CD4-positive, alpha-beta T cell treated with Interleukin-15 for 4 hours (primary cell): ENCODE measurements at places on chromosomes 2 and 18.

DNA sequence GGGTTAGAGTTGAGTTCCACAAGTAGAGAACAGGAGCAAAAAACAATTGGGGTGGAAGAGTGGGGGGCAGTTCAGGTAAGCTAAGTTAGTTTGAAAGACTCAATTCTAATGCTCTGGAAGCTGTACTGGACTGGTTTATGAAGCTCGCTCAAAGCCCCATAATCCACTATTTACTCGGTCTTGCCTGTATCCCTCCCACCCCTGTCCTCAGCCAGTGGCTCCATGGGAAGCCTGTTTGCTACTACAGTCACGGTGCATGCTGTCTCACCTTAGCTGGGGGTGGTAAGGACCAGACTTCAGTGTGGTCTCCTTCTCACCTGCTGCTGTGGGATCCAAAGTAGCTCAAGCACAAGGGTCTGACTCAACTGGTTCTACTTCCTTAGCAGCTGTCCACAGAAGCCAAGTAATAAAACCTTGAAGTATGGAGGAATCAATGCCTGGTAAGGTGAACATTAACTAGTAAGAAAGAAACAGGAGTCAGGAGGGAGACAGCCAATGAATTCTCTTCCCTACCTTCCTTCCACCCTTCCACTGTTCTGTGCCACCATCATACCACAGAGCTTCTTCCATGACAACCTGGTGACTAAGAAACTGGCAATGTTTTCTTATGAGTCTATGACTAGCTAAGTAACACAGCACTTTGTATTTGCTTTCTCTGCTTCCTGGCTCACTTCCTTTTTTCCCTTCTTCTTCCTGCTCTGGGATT, 230.8 kb downstream of the SRBD1 start:
- DNase-seq = no peak

DNA sequence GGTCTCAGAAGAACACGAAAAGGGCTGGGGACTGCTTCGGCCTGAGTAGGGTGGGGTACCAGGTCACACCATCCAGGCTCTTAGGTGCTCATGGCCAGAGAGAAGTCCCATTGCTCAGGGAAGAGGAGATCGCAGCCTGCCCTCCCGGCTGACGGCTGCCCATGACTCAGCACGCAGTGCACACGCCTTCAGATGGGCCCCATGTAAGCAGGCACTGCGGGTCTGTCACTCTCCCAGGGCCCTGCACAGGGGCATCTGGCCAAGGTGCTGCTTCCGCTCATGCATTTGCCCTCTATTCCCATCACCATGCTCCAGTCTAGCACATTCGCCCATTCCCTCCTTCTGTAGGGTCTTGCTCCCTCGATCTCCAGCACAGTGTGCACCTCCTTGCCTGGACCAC, 34.7 kb downstream of the SFXN5 start:
- DNase-seq = no peak

DNA sequence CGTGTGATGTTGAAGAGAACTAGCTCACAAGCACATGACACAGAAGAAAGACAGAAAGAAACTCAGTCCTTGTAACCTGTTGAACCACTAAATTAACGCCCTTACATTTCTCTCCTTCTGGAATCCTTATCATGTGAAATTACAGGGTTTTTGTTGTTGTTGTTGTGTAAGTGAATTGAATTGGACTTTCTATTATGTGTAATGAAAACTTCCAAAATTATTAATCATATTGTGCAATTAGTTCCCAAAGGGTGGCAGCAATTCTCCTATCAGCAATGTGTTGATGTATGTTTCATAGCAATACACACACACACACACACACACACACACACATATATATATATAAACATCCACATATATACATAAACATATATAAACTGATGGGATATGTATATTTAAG, 402.2 kb upstream of the TCF4 start:
- DNase-seq = no peak

- DNase-seq = no peak
Measured at GRCh38 chr18:55121397-55122170, 162.3 kb upstream of the CCDC68 start.

GRCh38 chr2:205288686-205289085, 393.6 kb upstream of the NRP2 start:
- no peak for DNase-seq

GRCh38 chr2:158926478-158926948, 41.9 kb upstream of the TANC1 start:
- DNase-seq = no peak

- no peak for DNase-seq
Measured at GRCh38 chr18:63741769-63742168, 33.4 kb upstream of the SERPINB7 start.

DNA sequence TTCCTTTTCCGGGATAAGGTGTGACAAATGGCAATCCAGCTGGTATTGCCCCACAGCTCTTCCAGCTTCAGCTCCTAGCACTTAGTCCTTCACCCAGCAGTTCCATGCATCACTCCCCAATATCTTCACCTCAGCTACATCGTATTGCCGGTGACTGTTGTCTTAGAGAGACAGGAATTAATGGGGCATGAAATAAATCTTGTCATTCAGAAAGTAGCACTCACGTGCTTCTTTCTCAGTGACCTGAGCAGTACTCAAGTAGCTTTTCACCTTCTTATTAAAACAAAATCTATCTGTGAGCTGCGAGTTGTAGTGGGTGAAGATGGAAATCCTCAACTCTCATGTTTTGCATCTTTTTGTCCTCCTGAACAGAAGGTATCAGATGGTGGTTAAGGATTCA, 72.8 kb downstream of the PTH2R start:
- DNase-seq = no peak

DNA sequence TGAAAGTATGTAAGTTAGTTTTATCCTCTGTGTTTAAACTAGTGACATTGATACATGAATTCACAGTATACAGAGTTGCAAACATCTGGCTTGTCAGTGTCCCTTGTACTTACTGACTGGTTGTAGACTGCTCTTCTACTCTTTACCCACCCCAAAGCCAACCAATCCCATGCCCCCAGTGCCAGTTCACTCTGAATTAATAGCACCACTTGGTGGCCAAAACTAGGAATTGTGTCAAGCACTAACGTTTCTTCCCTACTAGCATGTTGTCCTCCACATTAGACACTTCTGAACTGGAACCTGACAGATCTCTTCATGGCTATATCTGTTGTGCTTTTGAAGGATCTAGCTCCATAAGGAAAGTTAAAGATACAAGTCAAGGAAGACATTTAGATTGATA, 27.2 kb upstream of the OTX1 start:
- no peak for DNase-seq

DNA sequence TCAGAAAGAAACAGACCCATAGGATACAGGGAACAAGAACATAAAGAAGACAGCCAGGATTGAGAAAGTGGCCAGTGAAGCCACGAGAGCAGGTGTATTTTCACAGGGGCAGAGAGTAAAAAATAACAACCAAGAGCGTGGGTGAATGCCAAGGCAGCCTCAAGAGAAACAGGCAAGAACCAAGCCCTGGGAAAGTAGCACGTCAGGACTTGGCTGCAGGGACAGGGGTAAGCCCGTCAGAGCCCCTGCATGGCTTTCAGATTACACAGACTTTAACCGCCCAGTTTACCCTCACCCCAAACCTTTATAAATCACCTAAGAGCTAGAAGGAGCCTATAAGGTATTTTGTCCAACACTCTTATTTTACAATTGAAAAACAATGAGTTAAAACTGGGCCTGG, 43.7 kb downstream of the ARL4C start:
- peak; percentile 20 for DNase-seq

DNA sequence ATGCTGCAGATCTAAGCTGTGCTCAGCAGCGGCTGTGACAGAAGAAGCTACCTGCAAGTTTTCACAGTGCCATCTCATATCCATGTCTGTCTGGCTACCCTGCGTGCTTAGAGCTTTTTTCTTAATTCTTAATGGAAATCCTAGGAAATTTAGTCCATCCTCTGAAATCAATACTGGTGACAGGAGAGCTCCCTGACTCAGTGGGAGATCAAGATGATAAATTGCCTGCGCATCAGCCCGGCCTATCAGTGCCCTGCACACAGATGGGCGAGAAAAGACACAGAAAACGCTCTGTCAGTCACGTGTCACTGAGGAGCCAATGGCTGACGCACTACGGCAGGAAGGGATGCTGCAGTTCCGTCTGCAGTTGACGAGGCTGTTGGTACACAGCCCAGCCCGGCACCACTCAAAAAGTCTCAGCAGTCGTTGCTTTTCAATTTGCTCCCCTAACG, 819.6 kb upstream of the FSHR start:
- peak; percentile 52 for DNase-seq

GRCh38 chr2:239934571-239935171, 90.5 kb downstream of the NDUFA10 start:
- DNase-seq = peak; percentile 53

DNA sequence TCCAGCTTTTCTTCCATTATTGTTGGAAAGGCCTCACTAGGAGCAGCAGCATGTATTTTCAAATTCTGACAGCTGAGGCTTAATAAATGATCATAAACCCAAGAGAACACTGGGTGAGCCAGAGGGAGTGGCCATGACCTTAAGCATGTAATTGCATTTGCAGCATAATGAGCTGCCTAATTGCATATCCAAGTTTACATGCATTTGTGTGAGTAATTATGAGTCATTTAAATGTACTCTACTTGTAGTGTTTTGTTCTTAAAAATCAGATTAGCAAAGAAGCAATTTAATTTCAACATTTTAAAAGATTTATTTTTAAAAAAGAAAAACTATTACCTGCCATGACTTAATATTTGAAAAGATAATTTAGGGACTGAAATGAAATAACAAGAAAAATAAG, 74.8 kb downstream of the NOL10 start:
- DNase-seq = no peak

DNA sequence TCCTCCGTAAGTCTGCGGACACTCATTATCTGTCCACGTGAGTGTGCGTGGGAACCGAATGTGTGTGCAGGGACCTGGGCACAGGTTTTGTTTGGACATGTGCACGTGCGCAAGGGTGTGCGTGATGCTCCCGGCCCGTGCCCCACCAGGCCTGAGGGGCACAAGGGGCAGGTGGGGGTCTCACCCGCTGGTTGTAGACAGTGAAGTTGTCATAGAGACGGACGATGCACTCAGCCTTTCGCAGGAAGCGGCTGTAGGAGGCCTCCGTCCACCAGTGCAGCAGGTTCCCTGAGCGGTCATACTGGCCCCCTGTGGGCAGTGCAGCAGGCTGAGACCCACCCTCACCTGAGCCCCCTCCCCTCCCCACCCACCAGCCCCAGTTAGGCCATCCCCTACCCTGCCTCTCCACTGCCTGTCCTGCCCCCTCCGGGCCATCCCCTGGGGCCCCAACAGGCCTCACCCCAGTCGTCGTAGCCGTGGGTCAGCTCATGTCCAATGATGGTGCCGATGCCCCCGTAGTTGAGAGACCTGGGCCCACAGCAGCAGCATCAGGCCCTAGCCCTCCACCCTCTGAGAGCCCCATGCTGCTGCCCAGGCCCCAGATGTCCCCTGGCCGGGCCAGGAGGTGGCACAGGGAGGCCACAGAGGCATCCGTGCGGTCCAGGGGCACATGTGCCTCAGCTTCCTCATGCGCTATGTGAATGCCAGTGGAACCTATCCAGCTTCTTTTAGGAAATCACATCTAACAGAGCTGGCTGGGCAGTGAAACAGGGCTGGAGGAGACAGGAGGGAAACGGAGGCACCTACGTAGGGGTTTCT, 6.1 kb downstream of the ECEL1 start:
- no peak for DNase-seq

GRCh38 chr18:76445275-76445674, 49.8 kb downstream of the ZNF516 start:
- no peak for DNase-seq

GRCh38 chr2:235564884-235565530, 71.2 kb downstream of the AGAP1 start:
- no peak for DNase-seq

DNA sequence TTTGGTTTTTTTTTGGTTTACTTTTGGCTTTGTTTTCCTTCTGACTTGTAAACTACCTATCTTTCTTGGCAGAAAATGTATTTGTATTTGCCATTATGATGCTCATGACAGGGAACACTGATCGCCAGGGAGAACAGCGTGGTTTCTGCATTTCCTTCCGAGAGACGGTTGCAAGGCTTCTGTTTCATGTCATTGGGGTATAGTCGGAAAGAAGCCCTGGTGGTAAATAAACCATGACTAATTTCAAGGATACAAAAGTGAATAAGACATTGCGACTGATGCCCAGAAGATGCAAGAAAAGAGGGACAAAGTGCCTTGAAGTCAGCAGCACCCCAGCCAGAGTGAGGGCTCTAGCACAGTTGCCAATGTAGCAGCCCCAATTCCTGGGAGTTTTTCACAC, 4.2 kb upstream of the CAPN14 start:
- DNase-seq = no peak

DNA sequence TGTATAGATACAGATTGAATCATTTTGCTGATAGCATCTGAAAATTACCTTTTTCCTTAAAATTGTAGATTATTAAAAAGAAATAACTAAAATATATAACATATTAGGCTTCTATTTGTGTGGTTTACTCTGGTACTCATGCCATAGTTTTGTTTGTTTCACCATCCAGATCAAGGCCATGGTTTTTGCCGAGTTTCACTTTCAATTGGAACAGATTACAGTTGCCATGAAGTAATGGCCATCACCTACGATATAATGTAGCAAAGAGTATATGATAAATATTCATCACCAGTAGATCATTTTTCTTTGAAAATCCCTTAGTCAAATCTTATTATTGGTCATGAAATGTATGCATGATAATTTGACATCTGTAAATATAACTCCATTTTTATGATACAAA, 11.9 kb upstream of the DNAH7 start:
- peak; percentile 21 for DNase-seq
